ENCODE measurements at places on chromosomes 7 and 10.

DNA sequence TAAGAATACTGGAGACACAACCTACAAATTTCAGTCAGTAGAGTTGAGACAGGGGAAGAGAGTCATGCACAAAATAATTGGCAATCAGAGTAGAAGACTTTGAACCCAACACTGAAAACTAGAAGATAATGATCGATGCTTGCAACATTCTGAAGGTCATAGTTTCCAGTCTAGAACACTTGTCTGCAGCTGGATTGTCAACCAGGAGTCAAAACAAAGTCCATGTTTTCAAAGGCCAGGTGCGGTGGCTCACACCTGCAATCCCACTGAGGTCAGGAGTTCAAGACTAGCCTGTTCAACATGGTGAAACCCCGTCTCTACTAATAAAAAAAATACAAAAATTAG is 26.8 kb upstream of the SMURF1 start:
- no peaks in the 10 kb centered on the region for H3K27me3 ChIP-seq
- no peak for DNase-seq

DNA sequence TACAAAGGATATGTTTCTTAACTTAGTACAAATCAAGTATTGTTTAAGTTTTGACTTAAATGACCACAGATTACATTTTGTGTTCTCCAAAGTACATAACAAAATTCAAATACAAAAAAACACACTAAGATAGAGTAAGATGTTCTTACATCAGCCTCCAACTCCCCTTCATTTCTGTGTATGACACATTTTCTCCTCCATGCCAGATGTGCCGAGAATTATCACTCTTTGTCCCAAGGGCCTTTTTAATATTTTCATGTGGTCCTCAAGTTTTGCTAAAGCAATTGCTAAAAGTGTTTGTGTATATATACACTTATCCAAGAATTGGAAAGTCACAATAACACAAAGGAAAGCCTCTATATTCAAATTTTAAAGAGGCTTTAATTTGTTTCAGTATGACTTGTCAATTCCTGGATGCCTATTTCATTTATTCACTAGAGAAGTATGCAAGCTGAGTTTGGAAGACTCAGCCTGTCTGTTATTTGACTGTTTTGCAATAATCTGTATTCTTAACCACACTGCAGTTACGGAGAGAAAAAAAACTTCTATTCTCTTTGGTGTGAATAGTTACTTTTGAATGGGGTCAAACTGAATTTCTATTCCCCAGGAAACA is 586.4 kb upstream of the SEMA3D start:
- H3K36me3 ChIP-seq = no peaks in the 10 kb centered on the region
- no peaks in the 10 kb centered on the region for H3K4me1 ChIP-seq
- H3K27me3 ChIP-seq = no peaks in the 10 kb centered on the region
- H3K4me3 ChIP-seq = no peak overlapping the region

DNA sequence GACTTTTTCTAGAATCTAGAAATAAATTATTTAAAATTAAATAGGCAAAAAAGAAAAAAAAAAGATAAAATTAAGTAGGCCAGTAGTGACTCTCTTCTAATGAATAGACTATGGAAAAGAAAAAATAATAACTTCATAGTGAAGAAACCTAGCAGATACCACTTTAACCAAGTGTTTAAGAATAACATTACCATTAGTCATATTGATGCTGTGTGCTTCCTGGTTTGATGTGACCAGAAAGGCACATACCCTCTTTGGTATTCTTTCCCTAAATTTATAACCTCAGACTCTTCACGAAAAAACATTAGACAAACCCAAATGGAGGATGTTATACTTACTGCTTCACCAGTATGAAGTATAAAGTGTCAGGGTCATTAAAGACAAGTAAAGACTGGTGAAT is 42.6 kb downstream of the KIF20B start:
- H3K27me3 ChIP-seq = no peaks in the 10 kb centered on the region
- no peaks in the 10 kb centered on the region for H3K4me1 ChIP-seq
- DNase-seq = no peak

- H3K4me3 ChIP-seq = no peak overlapping the region
- no peaks in the 10 kb centered on the region for H3K27me3 ChIP-seq
- no peaks in the 10 kb centered on the region for H3K36me3 ChIP-seq
- DNase-seq = no peak
- no peaks in the 10 kb centered on the region for H3K4me1 ChIP-seq
- H3K27ac ChIP-seq = no peak overlapping the region
Observed at GRCh38 chr10:90589825-90590224, 268.0 kb downstream of the HTR7 start.

DNA sequence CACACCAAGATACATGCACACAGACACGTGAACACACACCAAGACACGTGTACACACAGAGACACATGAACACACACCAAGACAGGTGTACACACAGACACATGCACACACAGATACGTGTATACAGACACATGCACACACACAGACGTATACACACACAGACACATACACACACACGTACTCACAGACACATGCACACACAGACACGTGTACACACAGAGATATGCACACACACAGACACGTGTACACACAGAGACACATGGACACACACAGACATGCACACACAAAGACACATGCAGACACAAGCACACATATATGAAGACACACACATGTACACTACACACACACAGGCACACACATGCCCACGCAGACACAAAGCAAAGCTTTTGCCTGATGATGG is 134.6 kb downstream of the TCERG1L start:
- H3K27me3 ChIP-seq = no peaks in the 10 kb centered on the region
- DNase-seq = no peak
- H3K4me1 ChIP-seq = no peaks in the 10 kb centered on the region

DNA sequence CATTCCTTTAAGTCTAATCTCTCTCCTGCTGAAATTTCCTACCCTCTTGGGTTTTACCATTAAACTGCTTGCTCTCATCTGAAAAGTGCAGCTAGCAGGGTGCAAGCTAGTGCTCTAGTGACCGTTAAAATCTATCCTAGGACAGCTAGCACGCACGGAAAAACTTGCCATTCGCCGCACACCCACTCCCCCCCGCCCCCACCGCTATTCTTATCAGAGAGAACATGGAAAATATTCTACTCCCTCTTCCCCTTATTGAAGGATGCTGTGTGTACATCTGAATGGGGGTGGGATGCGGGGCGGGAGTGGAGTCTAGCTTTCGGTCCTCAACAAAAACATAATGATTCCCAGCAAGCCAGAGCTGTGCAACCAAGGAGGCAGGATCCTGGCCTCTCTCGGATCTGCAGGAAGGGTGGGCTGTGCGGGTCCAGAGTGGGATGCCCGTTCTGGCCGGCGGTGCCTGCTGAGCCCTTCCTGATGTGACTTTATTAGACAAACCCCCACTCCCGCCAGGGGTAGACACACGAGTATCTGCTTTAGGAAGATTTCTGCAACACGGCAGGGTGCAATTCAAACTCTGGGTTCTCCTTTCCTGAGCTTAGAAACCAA is 1.1 kb upstream of the ADRA2A start:
- DNase-seq = no peak
- peaks cover 54% of the 10 kb centered on the region for H3K27me3 ChIP-seq
- no peak overlapping the region for H3K27ac ChIP-seq
- H3K4me1 ChIP-seq = peaks cover 21% of the 10 kb centered on the region

DNA sequence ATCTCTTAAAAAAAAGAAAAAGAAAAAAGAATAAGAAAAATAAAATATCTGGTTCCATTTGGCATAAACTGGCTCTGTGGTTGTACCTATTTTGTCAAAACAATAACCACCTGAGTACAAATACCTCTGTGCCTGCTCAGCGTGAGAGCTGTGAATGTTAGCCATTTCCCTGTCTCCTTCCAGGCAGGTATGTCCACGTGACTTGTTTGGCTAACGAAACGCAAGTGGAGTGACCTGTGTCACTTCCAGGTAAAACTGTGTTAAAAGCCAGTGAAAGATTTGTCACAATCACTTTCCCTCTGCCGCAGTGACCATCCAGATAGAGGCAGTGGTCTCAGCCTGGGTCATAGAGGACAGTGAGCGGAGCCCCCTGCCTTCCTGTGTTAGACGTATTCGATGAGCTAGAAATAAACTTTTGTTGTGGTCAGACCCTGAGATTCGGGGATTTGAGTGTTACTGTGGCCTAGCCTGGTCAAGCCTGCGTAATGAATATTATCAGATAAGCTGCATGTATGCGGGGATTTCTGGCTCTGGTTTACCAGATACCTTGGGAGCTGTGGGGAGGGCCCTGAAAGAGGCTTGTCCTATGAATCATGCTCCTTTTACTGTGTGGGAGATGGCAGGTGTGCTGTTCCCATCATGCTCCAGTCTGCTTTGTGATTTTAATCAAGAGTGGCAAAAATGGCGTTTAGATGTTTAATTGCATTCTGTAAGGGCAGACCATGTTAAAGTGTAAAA is 3.8 kb downstream of the PTER start:
- no peak overlapping the region for H3K27ac ChIP-seq
- DNase-seq = no peak
- H3K4me1 ChIP-seq = peaks cover 36% of the 10 kb centered on the region
- H3K27me3 ChIP-seq = no peaks in the 10 kb centered on the region
- H3K4me3 ChIP-seq = no peak overlapping the region

DNA sequence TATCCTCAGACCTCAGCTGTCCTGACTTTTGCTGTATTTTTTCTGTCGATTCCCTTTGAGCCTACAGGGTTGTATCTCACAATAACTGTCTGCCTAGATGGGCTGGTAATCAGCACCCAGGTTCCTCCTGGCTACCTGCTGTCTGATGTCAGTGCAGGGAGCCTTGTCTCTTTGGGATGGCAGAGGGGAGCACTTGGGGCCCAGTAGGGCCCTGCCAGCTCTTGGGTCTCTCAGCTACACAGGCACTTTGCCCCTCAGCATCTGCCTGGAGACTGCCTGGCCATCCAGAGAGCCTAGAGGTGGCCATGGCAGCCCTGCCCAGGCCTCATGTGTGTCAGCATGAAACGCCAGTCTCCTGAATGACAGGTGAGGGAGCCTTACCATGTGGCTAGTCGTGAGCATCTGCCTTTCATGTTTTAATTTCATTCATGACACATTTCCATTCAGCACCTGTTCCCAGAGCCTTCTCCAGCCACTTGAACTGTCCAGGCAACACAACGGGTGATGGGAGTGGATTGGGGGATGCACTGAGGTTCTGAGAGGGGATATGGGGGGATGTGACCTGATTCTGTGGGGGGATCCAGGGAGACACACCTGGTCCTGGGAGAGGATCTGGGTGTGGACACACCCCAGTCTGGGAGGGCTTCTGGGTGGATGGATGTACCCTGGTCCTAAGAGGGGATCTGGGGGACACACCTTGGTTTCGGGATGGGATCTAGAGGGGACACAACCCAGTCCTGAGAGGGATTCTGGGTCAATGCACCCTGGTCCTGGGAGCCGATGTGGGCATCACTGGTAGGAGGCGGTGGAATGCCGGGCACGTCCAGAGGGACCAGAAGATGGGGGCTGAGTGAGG is 21.9 kb downstream of the ADCY1 start:
- no peak for DNase-seq
- no peaks in the 10 kb centered on the region for H3K27me3 ChIP-seq
- H3K4me1 ChIP-seq = no peaks in the 10 kb centered on the region
- no peak overlapping the region for H3K27ac ChIP-seq

Data from gastrocnemius medialis (tissue), 4 donors.